ENCODE measurements at places on chromosomes 4 and X.

- no peak for DNase-seq
These were observed 70.1 kb upstream of the LSM6 start for GRCh38 chr4:146105464-146105863.

GRCh38 chrX:134631426-134632346, 26.6 kb downstream of the PLAC1 start:
- no peak for DNase-seq

DNA sequence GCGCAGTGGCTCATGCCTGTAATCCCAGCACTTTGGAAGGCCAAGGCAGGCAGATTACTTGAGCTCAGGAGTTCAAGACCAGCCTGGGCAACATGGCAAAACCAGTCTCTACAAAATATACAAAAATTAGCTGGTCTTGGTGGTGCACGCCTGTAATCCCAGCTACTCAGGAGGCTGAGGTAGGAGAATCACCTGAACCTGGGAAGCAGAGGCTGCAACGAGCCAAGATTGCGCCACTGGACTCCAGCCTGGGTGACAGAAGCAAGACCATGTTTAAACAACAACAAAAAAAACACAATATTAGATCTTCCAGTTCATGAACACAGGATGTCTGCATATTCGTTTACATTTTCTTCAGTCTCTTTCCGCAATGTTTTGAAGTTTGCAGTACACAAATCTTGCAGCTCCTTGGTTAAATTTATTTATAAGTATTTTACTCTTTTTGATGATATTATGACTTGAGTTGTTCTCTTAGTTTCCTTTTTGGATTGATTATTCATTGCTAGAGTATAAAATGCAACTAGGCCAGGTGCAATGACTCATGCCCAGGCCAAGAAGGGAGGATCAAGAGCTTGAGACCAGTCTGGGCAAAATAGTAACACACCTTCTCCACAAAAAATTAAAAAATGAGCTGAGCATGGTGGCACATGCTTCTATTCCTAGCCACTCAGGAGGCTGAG, 30.4 kb upstream of the ABCG2 start:
- no peak for DNase-seq

DNA sequence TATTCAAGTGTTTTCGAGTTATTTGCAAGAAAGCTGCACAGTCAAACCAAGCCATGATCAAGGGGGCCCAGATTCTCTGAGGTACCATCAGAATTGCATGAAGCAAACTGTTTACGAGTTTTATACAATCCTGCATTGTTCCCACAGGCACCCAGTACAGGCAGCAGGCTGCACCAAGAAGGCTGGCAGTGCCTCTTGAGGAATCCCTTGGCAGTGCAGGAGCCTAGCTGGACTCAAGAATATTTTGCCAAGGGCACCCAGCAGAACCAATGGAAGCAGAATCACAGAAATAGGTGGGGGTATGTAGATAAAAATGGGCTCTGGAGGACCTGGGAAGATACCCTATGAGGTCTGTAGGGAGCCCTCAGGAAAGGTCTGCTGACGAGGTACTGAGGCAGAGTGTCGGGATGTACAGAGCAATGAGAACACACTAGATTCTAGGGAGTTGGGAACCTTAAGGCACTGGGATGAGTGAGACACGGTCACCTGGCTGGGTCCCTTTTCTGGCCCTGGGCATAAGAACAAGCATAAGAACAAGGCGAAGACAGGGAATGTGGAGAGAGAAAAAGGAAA, 2.5 kb upstream of the PLP1 start:
- DNase-seq = no peak

DNA sequence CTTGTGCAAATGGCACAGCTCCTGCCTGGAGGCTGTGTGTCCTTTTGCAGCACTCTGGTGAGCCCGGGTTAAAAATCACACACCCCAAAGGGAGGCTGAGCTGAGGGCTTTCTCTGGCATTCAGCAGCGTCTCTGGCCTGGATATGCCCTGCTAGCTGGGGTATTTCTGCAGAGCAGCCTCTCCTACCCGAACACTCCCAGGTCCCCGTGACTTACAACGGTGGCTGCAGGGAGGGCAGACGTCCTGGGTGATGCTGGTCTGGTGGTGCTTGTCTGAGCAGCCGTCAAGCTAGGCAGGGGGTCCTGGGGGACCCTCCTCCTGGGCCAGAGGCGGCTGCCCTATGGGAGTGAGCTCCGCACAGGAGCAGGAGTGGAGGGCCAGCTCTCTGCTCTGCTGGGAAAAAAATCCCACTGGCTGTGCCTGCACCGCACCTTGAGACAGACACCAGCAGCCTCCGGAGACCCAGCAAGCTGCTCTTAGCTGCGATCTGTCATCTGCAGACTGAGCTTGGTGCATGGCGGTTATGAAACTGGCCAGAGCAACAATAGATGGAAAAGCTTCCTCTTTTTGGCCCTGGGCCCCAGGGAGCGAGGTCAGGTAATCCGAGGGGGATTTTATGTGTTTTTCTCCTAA, 41.3 kb upstream of the ASMTL start:
- no peak for DNase-seq

DNA sequence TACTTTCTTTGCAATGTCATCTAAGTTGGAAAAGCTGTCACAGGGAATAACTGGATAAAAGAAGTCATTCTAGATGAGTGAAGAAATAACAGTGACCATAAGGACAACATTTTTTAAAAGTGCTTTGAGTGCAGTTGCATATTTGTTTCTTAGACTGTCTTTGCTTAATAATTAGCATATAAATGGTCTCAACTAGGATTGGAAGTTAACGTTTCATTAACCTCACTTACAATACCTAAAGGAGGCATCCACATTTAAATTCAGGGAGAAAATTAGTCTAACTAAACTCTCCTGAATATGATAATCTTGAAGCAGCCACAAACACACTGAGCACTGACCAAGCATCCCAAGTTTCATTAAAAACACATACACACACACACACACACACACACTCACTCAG, 780.7 kb downstream of the PCDH18 start:
- no peak for DNase-seq

GRCh38 chr4:183499389-183499788, 5.5 kb upstream of the ING2 start:
- DNase-seq = no peak

DNA sequence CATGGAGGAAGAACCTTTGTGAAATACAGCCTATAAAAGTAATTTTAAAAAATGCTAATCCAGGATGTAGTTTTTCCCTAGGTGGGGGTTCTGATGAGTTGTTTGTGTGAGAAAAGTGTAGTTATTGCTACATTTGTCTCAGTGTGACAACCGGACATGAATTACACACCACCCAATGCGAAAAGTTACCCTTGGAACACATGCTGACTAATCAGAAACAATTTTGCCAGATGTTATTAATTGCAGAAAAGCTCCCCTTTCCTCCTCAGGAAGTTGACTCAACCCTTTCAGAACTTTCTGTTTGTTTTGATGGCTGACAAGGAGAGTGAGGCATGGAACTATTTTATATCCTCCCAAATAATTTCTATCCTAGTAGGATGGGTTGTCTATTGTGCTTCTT, 38.1 kb upstream of the EDA2R start:
- no peak for DNase-seq

DNA sequence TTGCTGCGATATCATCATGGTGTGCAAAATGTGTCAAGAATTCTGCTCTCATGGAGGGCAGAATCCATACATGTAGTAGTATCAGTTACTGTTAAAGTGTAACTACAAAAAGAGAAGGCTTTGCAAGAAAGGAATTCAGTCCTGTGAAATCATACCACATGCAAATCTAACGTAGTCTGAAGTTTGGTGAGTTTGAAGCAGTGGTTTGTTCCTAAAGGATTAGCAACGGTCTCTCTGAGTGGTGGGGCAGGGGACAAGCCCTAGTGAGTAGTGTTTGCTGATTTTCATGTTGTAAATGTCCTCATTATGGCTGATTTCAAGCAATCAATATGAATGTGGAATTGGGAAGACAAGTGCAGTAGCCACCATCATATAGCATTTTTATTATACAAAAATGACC, 47.1 kb upstream of the CLNK start:
- DNase-seq = no peak
